ENCODE measurements at places on chromosomes 13 and 19.
A peak's percentile ranks its signal among the peaks of the same experiment; 100 is the strongest.

- DNase-seq = peak; percentile 35
Observed at GRCh38 chr19:56294549-56294948, 20.1 kb downstream of the ZSCAN5A start.

DNA sequence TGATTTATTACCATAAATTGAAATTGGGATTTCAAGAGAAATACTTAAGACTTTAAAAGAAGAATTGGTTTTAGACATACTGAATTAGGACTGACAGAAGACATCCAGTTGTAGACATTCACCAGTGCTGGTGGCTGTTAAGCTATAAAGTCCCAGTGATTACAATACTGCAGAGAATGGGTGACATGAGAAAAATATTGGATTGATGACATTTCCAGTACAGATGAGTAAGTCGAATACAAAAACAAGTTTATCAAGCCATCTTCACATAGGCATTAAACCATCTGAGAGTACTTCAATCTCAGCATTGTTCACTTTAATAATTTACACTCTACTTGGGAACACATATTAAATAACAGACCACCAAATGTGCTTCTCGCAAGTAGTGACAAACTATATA lies 66.8 kb downstream of the TBC1D4 start:
- no peak for DNase-seq

DNA sequence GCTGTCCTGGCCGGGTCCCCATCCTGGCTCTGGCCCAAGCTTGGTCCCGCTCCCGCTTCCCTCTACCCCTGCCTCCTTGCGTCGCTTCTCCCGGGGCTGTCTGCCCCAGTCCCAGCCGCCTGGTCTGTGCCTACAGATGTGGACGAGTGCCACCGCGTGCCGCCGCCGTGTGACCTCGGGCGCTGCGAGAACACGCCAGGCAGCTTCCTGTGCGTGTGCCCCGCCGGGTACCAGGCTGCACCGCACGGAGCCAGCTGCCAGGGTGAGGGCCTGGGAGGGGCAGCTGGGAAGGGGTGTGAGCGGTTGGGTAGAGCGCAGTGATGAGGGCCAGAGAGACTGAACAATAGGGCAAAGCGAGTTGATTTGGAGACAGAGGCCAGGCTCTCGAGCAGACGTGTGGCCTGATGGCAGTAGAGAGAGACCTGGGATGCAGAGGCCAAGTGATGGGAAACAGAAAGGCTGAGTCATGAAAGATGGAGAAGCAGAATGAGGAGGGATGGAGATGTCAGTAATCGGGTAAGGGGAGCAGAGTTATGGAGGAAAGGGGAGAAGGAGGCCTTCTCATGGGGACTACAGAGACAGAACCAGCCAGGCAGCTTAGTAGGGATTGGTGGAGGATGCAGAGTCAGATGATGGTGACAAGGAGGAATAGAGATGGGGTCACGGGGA lies 9.4 kb downstream of the LTBP4 start:
- DNase-seq = no peak

- DNase-seq = no peak
Observed at GRCh38 chr13:51665456-51665855, 81.2 kb downstream of the WDFY2 start.

GRCh38 chr19:29629836-29630534 lies 23.9 kb downstream of the POP4 start:
- no peak for DNase-seq

GRCh38 chr19:34348899-34349487 lies 16.0 kb upstream of the GPI start:
- no peak for DNase-seq

- no peak for DNase-seq
Observed at GRCh38 chr13:29487466-29488454, 107.7 kb downstream of the SLC7A1 start.

GRCh38 chr13:79913141-79913827 lies 427.6 kb downstream of the SPRY2 start:
- DNase-seq = no peak

DNA sequence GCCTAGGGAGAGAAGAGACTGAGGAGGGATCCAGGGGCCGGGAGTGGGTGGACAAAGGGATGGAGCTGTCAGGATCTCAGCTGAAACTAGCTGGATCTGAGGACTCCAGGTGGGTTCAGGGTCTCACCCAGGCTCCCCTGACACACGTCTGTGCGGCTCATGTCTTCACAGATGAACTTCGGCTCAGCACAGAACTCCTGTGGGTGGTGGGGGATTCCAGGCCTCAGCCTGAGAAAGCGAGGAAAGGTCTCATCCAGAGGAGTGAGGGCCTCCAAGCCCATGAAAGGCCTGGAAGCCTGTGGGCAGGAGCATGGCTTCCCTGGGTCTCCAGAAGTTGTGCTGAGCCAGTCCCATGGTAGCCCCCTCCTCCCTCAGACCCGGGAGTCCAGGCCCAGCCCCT lies 1.4 kb downstream of the CAPN12 start:
- DNase-seq = no peak

DNA sequence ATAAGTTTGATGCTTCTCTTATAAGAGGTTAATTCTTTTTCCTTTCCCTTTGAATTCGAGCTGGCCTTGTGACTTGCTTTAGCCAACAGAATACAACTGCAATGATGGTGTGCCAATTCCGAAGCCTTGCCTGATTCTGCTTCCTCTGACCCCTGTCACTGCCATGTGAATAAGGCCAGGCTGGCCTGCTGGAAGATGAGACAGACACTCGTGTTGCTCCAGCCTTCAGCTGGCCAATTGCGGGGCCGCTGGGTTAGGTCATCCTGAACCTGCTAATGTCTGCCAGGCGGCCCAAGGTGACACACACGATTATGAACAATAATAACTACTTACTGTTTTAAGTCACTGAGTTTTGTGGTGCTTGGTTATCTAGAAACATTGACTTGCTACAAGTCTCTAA lies 352.0 kb downstream of the MYO16 start:
- no peak for DNase-seq

- DNase-seq = no peak
Observed at GRCh38 chr13:110290826-110291225, 16.1 kb downstream of the COL4A1 start.

- no peak for DNase-seq
Observed at GRCh38 chr13:50257646-50258045, 242.4 kb downstream of the KCNRG start.

GRCh38 chr13:50805805-50806204 lies 37.7 kb downstream of the DLEU7 start:
- no peak for DNase-seq

DNA sequence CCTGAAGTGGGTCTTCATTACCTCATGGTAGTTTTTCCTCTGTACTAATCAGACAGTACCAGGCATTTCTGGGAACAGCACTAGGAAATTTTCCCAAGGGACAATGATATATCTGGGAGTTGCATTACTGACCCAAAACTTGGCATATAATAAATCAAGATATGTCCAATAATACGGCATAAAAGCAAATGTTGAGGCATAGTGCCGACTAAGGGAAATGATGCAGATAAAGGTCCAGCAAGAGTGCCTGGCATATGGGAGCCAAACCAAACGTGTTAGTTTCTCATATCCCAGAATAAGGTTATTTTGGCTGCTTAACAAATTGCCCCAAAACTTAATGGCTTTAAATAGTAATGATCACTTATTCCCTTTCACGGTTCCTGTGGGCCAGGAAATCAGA lies 12.1 kb upstream of the TDRD3 start:
- DNase-seq = no peak

Measured in LNCaP clone FGC (cell line).